GM12892 (cell line): ENCODE measurements at places on chromosomes 7 and 10.

DNA sequence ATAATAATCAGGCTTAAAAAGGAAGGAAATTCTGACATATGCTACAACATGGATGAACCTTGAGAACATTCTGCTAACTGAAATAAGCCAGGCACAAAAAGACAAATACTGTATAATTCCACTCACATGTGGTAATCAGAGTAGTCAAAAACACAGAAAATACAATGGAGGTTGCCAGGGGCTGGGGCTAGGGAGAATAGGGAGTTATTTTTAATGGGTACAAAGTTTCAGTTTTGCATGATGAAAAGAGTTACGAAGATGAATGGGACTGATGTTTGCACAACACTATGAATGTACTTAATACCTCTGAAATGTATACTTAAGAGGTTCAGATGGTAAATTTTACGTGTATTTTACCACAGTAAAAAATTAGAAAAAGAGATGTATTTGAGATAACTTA is 145.6 kb downstream of the DOCK4 start:
- no peak for DNase-seq

DNA sequence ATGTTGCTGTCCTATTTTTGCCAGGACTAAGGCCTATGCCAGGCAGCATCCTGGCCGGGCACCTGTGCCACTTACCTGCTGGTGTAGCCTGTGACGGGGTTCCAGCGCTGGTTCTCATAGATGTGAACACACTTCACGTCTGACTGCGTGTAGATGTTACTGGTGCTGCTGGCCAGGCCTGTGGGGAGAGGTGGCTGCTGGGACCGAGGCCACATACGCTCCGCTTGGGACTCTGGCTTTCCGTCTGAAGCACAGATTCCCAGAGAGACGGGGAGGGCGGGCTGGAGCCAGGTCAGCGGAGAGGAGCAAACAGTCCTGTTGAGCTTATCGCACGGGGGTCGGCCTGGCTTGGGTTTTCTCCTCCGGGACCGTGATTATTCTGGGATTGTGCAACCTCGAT is 16.7 kb downstream of the BHLHA15 start:
- no peak for DNase-seq

DNA sequence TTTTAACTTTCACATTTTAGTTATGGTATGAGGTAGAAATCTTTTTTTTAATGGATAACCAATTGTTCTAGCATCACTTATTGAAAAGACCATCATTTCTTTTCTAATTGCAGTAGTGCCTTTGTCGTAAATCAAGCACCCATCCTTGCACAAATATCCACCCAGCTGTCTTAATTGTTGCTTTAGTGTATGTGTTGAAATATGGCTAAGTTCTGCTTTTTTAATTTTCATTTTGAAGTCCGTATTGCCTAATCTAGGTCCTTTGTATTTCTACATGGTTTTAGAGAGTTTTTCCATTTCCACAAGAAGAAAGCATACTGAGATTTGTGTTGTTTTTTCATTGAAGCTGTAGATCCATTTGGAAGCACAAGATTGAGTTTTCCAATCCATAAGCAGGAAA is 259.6 kb upstream of the SEMA3E start:
- no peak for DNase-seq

GRCh38 chr10:11285171-11285570 is 267.5 kb downstream of the CELF2 start:
- DNase-seq: no peak

GRCh38 chr7:68770649-68771048 is 827.6 kb upstream of the AUTS2 start:
- DNase-seq: no peak
